Frontal cortex (tissue), 4 donors: ENCODE measurements at places on chromosomes 4 and X. TPM values are rescaled to one million over a fixed set of nuclear protein-coding genes. Genes with fewer than 3 reads are reported as not detected.

The HSFX4 gene
- not detected for total RNA-seq

The CSAG1 gene
- not detected for total RNA-seq

The UGT2B10 gene
- not detected for total RNA-seq

The SAGE1 gene
- total RNA-seq, result not detected

The HOPX gene
- total RNA-seq, result 78.7 TPM

- no peak for DNase-seq
Observed at GRCh38 chrX:147626605-147627004, 285.1 kb upstream of the FMR1 start.

DNA sequence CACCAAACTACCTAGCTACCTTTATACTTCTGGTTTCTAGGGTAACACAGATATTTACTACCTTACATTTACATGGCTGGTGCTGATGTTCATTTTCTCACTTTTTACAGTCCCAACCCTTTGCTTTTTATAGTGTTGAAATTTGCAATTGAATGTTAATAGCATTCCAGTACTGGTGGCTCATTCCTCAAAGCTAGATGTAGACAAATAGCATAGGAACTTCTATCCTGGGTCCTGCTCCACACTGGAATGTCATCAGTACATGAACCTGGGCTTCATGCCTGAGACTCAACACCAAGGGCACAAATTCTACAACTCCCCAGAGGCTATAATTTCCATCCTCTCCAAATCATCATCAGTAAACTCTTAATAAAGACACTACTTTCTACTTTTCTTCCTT lies 10.3 kb upstream of the TRMT2B start:
- no peak for DNase-seq

The EGF gene
- total RNA-seq, result under 0.01 TPM

- no peak for DNase-seq
Observed at GRCh38 chrX:11267425-11267824, 25.8 kb upstream of the AMELX start.

GRCh38 chr4:165684177-165684805 lies 188.7 kb upstream of the TLL1 start:
- DNase-seq, result no peak

DNA sequence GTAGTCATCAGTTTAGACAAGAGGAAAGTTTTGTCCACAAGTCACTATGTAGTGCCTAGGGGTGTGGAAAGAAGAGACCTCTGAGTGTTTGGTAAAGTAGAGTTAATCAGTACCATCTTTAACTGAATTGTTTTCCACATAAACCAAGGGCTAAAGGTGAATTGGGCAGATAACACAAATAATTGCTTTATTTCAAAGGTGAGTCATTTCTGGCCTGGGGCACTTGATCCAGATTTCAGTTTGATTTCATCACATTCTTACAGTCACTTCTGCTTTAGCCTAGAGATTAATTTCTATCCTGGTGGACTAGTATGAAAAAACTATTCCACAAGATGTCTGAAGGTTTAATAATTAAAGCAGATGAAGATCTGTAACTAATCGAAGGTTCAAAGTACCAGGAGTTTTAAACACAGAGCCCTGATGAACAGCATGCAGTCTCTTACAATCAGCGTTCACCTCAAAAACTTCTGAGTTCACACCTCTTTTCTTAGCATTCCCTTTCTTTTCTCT lies 74.5 kb upstream of the BOD1L1 start:
- no peak for DNase-seq

DNA sequence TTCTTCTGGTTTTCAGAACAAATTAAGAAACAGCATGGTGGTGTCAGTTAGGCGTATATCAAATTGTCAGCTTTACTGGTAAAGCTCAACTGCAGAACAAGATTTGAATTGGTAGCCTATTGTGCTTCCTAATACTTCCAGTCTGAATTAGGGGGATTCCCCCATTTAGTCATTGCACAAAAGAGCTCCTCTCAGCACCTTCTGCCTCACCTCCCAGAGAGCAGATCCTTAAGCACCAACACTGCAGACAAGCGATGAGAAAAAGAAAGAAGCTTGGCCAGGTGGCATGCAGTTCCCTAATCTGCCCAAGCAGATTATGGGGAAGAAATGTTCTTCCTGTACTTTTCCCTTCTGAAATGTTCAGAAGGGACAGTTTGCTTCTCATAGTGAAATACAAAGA lies 9.2 kb downstream of the MAP9 start:
- no peak for DNase-seq
